Stimulated activated CD8-positive, alpha-beta memory T cell treated with anti-CD3 and anti-CD28 coated beads, Interleukin-7, amount 100 ng/mL, for 1 hour (primary cell): ENCODE measurements at places on chromosomes 1 and 21.

GRCh38 chr21:26572702-26573381 is at the start of gene CYYR1:
TSS of gene CYYR1 (minus strand) at chr21:26573286. CDS start at chr21:26572940, 346 bp downstream.
- DNase-seq: no peak

DNA sequence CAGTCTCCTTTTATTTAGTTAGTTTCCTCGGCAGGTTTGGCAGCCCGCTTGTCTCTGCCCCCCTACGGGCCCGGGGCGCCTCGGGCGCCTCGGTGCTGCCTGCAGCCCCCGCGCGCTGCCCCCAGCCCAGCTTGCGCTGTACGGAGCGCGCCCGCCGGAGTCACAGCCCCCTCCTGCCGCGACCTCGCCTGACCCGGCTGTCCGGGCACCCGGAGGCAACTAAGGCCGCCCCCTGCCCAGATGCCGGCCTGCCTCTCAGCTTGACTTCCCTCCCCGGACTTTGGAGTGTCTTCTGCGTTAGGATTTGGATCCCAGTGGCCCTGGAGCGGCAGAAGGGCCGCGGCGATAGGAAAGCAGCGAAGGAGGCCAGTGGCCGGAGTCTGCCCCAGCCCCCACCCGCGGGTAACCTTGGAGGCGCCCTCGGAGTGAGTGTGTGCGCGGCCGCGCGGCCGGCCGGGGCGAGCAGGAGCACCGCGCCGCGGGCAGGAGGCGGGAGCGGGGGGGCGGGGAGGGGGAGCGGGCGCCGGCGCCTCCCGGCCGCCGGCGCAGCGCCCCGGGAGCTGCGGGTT is 7.6 kb downstream of the CDKN2C start:
- DNase-seq: no peak

- no peak for DNase-seq
Measured at GRCh38 chr1:185425163-185425562, 108.1 kb upstream of the IVNS1ABP start.

DNA sequence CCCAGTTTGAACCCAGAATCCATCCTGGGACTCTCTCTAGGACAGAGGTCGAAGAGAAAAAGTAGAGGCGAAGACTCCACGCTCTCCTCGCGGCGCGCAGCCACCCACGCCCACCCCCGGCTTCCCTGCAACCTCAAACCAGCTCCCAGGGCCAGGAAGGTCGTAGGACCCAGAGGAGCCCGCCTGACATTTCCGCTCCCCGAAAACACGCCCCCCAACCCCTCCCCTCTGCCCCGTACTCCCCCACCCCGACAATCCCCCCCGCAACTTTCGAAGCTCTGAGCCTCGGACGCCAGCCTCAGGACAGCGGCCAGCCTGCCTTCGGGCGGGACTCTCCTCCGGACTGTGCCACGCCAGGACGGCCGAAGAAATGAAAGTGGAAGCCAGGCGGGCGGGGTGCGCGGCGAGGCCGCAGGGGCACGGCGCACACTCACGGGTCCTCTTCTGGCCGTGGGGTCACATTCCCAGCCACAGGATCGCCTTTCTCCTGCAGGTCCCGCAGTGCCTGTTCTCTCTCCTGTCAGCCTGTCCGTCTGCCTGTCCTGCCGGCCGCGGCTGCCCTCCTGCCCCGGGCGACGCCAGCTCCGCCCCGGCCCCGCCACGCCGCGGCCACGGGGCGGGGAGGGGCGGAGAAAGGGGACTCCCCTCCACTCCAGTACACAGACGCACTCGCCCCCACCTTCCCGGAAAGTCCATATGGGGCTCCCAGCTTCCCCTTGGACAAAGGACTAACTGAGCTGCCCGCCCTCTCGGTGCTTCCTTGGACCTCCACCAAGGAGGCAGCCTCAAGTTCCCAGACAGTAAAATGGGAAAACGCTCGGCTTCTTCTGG is at the start of gene MOB3C:
Gene MOB3C (minus strand): TSS at position 535 of the 831 bp plus-strand sequence. CDS start 3,490 bp downstream, outside the sequence.
- peak; percentile 31 for DNase-seq

- DNase-seq: no peak
Measured at GRCh38 chr1:74937176-74937575, 197.0 kb upstream of the LHX8 start.

DNA sequence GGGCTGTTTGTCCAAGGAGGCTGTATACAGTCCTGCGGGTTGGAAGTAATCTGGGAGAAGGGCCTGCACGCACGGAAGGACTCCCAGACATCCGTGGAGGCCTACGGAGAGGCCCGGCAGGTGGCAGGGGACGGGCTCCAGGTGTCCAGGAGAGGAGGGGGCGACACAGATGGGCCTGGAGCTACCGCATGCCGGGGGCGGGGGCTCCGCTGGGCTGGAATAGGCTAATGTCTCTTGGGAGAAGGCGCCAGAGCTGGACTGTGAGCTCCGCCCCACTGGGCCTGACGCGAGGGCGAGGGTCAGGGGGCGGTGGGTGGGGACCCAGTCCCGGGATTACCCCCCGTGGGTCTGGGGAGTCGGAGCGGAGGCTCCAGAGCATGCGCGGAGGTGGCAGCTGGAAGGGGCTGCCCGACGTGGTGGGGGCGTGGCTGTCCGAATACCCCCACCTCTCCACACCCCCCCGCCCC is 659 bp downstream of the AGO1 start:
- DNase-seq: no peak

DNA sequence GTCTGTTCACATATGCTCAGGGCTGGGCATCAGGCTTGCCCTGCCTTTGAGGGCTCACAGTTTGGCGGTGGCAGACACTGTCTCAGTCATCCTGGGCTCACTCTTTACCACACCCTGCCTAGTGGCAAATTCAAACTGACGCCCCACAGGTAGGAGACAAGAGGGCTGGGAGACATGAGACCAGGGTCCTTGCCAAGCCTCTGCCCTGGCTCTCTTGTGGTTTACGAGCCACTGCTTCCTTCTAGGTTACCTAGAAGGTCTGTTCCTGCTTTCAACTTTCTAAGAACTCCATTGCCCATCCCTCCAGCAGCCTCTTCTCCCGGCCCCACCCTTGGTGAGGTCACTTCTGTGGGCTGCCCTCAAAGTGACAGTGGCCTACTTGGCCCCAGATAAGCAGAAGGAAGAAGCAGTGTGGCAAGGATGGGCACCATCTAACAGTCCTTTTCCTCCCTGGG is 10.5 kb downstream of the KIF21B start:
- no peak for DNase-seq

DNA sequence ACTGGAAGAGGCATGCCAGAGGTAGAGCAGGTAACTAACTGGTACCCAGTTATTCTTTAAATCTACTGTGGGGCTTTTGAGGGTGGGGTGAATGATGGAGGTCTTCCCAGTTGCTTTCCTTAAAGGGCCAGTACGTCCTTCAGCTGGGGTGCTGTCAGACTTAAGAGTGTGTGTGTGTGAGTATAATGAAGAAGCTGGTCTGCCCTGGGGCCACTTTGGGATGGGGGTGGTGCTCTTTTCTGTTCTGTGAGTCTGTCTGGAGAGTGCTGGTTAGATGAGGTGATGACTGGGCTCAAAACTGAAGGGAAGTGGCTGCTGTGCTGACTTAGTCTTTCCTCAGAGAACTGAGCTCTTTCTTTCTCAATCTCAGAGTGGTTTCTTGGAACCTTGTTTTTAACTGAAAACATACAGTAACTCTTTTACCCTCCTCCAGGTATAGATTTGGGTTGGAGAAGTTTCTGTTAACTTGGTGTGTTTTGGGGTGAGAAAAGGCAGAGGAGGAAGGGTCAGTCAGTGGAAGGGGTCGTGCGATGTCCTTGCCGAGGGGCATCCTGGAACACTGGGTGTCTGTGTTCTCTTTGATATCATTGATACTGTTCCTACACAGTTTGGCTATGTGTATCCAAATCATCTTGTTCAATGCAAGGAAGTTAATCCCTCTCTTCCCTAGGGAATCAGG is 746 bp downstream of the MACF1 start:
- DNase-seq: peak; percentile 39

DNA sequence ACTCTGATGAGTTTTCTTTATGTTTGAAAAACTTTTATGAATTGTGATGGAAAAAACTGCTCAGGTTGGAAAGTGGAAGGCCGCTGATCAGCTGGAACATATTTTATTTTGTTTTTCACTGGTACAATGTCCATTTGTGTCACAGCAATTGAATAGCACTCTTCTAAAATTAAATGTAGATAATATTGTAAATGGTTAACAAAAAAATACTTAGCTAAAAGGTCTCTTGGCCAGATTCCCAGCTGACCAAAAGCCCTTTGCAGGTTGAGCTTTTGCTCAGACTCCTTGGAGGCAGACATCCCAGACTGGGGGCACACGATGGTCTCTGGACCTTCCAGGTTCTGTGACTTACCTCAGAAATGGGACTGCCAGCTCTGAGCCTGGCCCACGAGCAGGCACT is 26.3 kb downstream of the SAMD13 start:
- no peak for DNase-seq

GRCh38 chr1:27403931-27404330 is 11.5 kb downstream of the GPR3 start:
- no peak for DNase-seq

DNA sequence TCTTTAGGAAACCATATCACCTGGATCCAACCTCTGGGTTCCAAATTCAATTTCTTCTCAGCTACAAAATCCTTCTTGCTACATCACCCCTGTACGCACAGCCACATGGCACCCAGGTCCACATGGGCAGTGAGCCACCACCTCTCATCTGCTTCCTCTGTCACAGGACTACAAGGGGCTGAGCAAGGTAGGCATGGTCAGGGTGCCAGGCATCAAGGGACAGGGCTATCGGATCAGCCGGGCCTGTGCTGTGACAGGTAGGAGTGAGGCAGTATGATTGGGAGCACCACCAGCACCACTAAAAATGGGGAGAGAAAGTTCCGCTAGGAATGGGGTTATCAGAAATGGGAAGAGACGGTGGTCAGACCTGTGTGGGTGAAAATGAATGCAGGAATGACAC is 29.4 kb downstream of the S100A6 start:
- DNase-seq: no peak

DNA sequence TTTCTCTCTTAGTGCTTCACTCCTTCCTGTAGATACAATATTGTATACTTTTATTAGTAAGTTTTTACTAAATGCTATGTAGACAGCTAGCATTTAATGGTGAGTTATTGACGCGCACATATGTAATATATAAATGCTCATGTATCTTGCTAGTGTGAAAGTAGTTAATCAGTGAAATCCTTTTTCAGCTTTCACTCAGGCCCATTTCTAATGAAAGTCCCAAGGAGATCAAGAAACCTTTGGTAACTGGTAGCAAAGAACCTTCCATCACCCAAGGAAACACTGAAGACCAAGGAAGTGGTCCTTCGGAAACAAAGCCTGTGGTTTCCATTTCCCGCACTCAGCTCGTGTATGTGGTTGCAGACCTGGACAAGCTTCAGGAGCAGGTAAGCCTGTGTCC is 27.2 kb downstream of the AGT start:
- DNase-seq: no peak

- no peak for DNase-seq
Measured at GRCh38 chr1:200640963-200641401, 20.4 kb upstream of the KIF14 start.

GRCh38 chr1:117372863-117373412 is 5.7 kb downstream of the MAN1A2 start:
- no peak for DNase-seq

DNA sequence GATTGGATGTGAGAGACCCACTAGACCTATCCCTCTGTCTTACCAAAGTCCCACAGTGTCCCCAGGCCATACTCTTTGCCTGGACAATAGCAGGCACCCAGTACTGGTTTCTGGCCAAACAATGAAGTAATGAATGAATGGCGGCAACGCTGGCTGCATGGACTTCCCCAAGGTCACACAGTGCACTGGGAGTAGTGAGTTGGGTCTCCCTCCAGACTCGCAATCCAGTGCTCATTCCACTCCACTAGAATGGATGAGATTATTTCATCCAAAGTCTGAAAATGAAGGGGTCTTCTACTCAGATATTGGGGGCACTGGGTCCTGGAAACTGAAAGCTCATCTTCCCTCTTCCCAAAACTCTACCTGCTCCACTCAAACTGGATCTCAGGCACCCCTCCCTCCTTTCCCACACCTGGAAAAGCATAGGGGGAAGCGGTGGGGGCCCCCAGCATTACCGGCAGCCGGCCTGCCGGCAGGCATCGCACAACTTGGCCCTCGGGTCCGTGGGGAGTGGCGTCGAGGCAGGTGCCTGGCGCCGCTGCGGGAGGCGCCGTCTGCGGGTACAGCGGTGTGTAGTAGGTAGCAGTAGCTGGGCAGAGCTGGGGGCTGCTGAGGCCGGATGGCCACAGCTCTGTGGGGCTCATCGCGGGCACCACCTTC is 816 bp downstream of the E2F2 start:
- no peak for DNase-seq

DNA sequence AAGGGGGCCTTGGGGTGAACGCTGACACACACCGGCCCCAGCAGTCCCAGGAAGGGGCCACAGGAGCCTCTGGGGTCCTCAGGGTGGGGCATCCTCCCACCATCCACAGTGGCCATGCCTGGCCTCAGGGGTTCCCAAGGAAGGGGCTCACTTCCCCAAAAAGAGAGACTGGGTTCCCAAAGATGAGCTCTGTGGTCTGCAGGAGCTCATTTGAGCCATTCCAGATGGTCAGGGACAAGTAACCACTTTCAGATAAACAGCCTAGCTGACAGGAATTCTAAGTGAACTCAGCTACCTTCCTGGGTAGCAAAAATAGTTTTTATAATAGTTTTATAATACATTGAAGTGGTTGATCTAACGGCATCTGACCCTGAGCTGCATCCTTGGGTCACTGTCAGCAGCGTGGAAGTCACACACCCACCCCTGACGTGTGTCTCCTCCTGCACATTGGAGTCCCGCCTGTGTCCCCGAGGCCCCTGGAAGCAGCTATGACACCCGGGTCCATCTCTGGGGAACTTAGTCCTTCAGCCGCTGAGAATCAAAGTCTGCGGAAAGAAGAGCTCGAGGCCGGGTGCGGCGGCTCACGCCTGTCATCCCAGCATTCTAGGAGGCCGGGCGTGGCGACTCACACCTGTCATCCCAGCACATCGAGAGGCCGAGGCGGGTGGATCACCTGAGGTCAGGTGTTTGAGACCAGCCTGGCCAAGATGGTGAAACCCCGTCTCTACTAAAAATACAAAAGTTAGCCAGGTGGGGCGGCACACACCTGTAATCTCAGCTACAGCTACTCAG is 5.7 kb upstream of the TMEM240 start:
- no peak for DNase-seq

GRCh38 chr1:186420923-186421322 is 40.0 kb downstream of the PDC start:
- no peak for DNase-seq

GRCh38 chr1:95018602-95019369 is 54.0 kb downstream of the ALG14 start:
- no peak for DNase-seq

DNA sequence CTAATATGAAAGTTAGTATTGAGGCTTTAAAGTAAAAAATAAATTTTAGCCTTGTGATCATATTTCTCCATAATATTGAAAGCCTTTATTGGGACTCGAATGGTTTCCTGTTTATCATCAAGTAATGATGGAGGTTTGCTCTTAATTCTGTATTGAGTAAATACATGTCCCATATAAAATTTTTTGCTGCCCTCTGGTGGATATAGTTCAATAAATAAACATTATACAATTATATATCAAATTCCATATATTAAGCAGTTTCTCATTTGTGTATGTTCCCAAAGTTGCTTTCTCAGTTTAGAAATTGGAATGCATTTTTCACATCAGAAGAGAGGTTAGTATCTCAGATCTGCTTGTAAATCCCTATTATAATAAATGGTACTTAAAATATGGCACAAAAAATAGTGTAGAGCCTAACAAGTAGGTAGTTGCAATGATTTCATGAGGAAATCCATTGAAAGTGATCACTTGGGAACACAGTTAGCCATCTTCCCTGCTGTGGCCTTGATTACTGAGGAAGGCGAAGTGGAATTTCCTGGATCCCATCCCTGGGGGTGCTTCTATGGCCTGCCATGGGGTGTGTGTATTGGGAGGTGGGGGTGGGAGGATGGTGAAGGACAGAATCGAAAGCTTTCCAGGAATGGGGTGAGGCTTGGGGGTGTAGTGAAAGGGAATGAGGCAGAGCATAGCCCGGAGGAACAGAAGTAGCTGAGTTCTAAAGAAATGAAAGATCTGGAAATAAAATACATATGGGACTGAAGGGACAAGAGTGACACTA is 84.1 kb upstream of the C21orf91 start:
- DNase-seq: no peak
